Activated CD4-positive, alpha-beta T cell treated with anti-CD3 and anti-CD28 coated beads, Interleukin-2, Interleukin-6, amounts not matched to agents 100 ng/mL and 50 ng/mL, durations not matched to agents 16 hours and 8 hours (primary cell): ENCODE measurements at places on chromosomes 4 and X.

- no peak for DNase-seq
These were observed 976.8 kb downstream of the TRAM1L1 start for GRCh38 chr4:116108606-116109005.

DNA sequence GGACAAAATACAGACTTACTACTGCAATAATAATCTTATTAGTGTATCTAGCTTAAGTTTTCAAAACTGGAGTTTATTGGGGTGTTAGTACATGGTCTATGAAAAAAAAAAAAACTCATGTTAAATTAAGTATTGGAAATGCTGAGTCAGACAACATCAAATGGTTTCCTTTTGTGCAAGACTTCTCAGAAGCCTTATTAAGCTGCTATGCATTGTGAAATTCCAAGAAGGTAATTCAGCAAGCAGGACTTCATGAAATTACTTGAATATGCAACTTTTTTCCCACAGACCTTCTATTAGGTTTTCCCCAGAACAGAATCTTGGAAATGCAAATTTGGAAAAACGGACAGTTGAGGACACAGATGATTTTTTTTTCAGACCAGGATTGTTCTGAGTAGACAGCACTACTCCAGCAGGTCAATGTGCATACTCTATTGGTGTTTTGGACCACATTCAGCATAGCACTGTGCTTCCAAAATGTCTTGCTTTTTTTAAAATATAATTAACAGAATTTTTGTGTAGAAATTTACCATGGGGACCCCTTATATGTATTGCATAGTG is 568.8 kb upstream of the TENM3 start:
- no peak for DNase-seq

DNA sequence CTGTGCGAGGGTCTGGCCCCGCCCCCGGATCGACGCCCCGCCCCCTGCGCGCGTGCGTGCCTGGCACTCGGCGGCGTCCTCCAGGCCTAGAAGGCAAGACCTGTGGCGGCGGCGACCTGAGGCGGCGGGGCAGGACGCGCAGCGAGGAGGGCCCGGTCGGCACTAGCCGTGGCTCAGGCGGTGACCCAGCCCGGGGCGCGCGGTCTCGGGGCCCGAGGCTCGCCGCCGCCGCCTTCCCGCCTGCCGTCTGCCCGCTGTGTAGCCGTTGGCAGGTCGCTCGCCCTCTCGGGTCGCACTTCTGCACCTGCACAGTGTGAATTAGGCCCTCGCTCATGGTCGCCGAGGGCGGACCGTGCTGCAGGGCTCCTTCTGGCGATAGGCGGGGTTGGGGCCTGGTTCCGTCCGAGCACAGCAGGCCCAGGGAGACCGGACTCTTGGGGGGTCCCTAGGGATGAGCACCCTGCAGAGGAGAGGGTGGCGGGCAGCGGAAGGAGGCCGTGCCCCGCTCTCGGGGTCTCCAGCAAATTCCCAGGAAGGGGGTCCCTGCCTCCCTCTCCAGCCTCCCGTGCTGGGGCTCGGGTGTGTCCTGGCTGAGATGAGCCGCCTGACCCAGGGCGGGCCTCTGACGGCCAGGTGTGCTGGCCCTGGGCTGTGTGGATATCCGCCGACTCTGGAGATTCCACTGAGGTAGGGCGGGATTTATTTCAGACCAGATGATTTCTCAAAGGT is 557 bp upstream of the FAM53A start:
- DNase-seq, result no peak

DNA sequence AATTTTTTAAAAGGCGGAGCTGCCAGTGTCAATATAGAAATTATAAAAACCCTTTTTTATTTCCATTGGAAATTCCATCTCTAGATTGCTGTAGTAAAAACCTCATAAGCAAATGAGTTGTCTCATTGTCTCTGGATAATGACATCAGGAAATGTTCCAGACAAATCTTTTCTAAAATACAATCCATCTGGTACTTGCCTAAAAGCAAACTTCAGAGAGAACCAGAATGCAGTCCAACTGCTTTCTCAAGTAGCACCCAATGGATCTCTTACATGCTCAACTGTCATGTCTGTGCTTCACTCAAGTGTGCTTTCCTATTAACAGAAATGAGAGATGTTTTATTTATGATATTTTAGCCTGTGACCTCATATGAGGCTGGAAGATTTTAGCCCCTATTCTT is 399.6 kb upstream of the NDST3 start:
- DNase-seq, result no peak

DNA sequence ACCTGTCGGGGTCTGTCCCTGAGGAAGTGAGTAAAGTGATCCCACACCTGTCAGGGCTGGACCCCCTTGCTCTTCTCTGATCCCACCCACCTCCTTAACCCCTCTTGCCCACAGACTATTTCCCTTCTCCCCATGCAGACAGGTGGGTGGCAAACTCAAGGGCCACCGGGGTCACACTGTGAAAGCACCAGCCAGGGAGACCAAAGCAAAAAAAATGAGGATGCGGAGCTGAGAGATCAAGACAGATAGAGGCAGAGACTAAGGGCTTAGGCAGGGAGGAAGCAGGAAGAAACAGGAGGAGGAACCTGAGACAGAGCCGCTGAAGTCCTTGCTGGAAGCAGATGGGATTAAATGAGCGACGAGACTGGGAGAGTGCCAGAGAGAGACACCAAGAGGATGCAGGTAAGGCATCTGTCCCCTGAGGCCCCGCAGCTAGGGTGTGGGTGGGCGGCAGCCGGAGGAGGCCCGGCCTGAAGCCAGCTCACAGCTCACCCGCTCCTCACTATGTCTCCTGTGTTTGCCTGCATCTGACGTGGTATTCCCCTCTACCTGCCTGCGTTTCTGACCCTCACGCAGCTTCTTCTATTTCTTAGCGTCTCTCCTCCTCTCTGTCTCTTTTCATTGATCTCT is 7.2 kb downstream of the TIMM17B start:
- DNase-seq, result no peak

DNA sequence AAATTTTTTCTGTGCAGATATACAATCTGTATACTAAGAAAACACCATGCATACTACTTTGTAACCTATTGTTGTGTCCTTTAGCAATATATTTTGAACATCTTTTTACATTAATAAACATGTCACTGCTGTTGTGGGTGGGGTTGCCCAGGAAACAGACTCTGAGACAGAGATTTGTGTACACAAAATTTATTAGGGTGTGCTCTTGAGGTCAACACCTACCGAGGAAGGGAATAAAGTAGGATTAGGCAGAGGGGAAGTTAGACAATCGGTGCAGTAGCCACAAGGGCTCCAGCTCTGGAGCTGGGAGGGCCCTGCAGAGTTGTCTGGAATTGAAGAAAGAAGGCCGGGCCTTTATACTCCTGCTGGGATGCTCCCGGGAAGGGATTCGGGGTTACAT is 56.4 kb downstream of the CXorf58 start:
- DNase-seq, result no peak

- DNase-seq, result no peak
These were observed 330.3 kb upstream of the EPHA5 start for GRCh38 chr4:66000510-66001117.
